ENCODE measurements at places on chromosomes 6 and 20. TPM values are rescaled to one million over a fixed set of nuclear protein-coding genes. Genes with fewer than 3 reads are reported as not detected.

The UNC93A gene
- total RNA-seq: 0.10 TPM

The PNPLA1 gene
- total RNA-seq: not detected

The TRIM40 gene
- not detected for total RNA-seq

The SSTR4 gene
- total RNA-seq: not detected

The NXT1 gene
- total RNA-seq: 21.1 TPM

The SGK1 gene
- total RNA-seq: 59.6 TPM

The LY6G6D gene
- total RNA-seq: not detected

The NOX3 gene
- total RNA-seq: not detected

The SCRT2 gene
- not detected for total RNA-seq

The GCLC gene
- total RNA-seq: 29.6 TPM

The NHLRC1 gene
- total RNA-seq: 3.2 TPM

The WFDC12 gene
- total RNA-seq: not detected

The WASF1 gene
- 11.8 TPM for total RNA-seq

The CST2 gene
- total RNA-seq: not detected

The NCOA3 gene
- total RNA-seq: 35.8 TPM

The SPDEF gene
- total RNA-seq: 6.1 TPM

The TMEM74B gene
- 8.2 TPM for total RNA-seq

The EYS gene
- 1.0 TPM for total RNA-seq

The TRERF1 gene
- total RNA-seq: 7.1 TPM

The BPI gene
- 0.21 TPM for total RNA-seq

The GRM4 gene
- total RNA-seq: 0.51 TPM

The TNFRSF6B gene
- total RNA-seq: 1.1 TPM

The GATA5 gene
- total RNA-seq: not detected

The BHLHE23 gene
- total RNA-seq: not detected

The BMP2 gene
- total RNA-seq: 11.8 TPM

The CENPB gene
- 61.1 TPM for total RNA-seq
